CD4-positive, alpha-beta T cell treated with Interleukin-2 at 100 ng/mL for 4 hours (primary cell): ENCODE measurements at places on chromosomes 16 and 17.
A peak's percentile ranks its signal among the peaks of the same experiment; 100 is the strongest.

GRCh38 chr17:4625181-4625617 is 16.3 kb downstream of the ALOX15 start:
- no peak for DNase-seq

GRCh38 chr16:51549836-51550235 is 398.8 kb upstream of the SALL1 start:
- DNase-seq, result no peak

DNA sequence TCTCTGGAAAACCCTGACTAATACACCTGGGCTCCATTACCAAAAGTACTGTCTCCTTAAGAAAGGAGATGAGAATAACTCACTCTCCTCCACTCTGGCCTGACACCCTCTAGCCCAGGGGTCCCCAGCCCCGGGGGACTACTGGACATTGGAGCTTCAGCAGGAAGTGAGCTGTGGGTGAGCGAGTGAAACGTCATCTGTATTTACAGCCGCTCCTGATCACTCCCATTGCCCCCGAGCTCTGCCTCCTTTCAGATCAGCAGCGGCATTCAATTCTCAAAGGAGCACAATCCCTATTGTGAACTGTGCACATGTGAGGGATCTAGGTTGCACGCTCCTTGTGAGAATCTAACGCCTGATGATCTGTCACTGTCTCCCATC is 126.3 kb upstream of the TNRC6C start:
- no peak for DNase-seq

DNA sequence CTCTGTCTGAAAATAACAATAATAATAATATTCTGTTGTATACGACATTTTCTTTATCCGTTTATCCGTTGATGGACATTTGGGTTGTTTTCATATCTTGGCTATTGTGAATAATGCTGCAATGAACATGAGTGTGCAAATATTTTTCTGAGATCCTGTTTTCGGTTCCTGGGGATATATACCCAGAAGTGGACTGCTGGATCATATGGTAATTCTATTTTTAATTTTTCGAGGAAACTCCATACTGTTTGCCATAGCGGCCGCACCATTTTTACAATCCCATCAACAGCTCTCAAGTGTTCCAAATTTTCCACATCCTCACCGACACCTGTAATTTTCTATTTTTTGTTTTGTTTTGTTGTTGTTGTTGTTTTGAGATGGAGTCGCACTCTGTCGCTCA is 5.3 kb upstream of the PRSS41 start:
- DNase-seq, result no peak

GRCh38 chr16:2776500-2777139 is 460 bp downstream of the ELOB start:
- no peak for DNase-seq

GRCh38 chr16:89973235-89973634 is 24.7 kb downstream of the DEF8 start:
- DNase-seq, result no peak

GRCh38 chr17:73722165-73722564 is 77.9 kb upstream of the SDK2 start:
- peak; percentile 32 for DNase-seq

- no peak for DNase-seq
Observed at GRCh38 chr17:1232786-1233185, 37.5 kb upstream of the BHLHA9 start.

GRCh38 chr16:23673971-23674614 is 4.6 kb upstream of the PLK1 start:
- DNase-seq, result no peak

GRCh38 chr17:62780951-62781350 is 27.2 kb downstream of the MARCHF10 start:
- no peak for DNase-seq

GRCh38 chr16:5852151-5852550 is 754.6 kb upstream of the EEF2KMT start:
- no peak for DNase-seq

- peak; percentile 39 for DNase-seq
Observed at GRCh38 chr16:67311607-67312488, 14.7 kb downstream of the KCTD19 start.

GRCh38 chr16:54373534-54374520 is 87.2 kb upstream of the IRX3 start:
- no peak for DNase-seq

DNA sequence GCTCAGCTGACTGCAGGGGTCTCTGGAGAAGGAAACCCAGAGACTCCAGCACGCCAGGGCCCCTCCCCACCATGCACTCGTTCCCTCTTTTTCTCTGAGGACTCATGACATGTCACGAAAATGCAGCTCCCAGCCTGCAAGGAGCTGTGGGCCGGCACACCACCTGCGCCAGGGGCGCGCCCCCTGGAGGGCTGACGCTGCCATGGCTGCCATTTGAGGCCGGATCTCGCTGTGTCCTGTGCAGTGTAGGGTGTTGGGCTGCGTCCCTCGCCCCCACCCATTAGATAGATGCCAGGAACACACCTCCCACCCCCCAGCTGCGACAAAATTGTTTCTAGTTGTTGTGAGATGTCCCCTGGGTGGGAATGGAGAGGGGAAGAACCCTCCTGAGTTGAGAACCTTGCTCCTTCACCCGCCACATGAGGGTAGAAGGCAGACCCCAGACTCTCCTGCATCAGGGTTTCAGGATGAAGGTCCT is 8.2 kb downstream of the SYNGR2 start:
- DNase-seq, result peak; percentile 81

DNA sequence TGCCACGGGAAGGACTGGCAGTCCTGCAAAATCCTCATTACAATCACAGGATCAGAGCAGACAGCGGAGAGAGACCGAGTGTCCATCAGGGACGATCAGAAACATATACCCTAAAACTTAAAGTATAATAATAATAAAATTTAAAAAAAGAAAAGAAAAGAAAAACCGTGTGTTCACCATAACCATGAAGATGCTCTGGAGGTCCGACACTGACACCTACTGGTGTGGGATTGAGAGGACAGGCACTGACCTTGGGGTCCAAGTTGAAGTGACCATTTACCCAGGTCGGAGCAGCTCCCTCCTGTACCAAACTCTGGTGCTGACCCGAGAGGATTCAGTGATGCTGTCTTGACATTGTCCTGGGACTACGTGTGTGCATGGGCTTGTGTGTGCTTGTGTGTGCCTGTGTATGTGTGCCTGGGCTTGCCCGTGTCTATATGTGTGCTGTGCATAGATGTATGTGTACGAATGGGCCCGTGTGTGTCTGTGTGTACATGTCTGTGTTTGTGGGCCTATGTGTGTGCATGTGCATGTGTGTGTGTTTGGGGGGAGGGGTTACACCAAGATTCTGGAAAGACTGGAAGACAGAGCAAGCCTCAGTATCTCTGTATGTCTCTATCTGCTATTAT is 10.0 kb upstream of the CD300LD start:
- DNase-seq, result peak; percentile 22

GRCh38 chr17:27630607-27631410 is at the start of gene LGALS9:
Gene LGALS9 (plus strand): TSS chr17:27631188. CDS start chr17:27631266, 78 bp downstream.
- peak; percentile 53 for DNase-seq

DNA sequence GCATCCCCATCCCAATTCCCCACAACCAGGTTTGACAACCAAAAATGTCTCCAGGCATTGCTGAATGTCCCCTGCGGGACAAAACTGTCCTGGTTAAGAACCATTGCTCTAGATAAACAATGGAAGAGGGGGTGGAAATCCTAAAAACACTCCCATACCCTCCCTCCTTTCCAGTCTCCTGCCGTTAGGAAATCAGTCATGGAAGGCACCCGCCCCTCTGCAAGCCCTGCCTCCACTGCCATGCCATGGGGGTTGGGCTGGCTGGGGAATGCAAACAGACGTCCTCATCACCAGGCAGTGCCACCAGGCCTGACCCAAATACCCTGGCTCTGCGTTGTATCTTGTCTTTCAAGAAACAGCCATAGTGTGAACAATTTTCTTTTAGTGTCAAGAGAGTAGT is 57.5 kb downstream of the CYTH1 start:
- no peak for DNase-seq

GRCh38 chr17:77610518-77610893 is 348.0 kb upstream of the TNRC6C start:
- no peak for DNase-seq

DNA sequence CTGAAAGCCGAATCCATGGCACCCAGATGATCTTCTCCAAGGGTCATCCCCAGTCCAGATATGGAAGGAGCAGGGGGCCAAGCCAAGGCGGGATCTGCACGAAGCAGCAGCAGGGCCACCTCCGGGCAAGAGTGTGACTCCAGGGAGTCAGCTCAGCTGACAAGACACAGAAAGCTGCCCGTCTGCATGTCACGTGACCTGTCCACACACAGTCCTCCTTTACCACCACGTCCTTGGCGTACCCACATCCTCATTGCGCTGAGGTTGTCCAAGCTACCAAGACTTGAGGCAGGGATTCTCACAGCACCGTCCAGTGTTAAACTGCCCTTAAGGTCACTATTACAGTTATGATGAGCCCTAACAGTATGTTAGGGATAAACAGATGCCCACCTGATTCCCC is 11.3 kb upstream of the CYTH1 start:
- no peak for DNase-seq

DNA sequence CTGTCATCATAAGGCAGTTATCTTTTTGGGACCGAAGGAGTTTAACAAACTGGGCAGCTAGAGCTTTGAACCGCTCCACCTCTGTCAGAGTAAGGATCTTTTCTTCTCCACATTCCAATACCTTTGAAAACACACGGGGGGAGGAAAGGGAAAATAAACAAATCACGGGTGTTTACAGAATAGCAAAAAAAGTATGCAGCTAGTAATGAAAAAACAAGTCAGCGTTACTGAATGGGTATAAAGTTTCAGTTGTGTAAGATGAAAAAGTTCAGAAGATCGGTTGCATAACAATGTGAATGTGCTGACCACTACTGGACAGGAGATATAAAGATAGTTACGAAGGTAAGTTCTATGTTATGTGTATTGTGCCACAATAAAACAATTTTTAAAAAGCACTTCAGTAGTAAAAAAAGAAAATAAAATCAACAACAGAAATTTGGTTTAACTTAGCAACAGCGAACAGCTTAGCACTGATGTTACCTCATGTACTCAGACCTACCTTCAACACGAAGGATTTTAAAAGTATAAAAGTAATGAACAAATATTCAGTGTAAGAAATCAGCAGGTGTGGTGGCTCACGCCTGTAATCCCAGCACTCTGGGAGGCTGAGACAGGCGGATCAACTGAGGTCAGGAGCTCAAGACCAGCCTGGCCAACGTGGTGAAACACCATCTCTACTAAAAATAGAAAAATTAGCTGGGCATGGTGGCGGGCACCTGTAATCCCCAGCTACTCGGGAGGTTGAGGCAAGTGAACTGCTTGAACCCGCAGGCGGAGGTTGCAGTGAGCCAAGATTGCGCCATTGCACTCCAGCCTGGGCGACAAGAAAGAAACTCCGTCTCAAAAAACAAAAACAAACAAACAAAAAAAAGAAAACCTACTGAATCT is 34.3 kb downstream of the MARF1 start:
- no peak for DNase-seq

- no peak for DNase-seq
Observed at GRCh38 chr16:84897911-84898377, 78.2 kb downstream of the CRISPLD2 start.

DNA sequence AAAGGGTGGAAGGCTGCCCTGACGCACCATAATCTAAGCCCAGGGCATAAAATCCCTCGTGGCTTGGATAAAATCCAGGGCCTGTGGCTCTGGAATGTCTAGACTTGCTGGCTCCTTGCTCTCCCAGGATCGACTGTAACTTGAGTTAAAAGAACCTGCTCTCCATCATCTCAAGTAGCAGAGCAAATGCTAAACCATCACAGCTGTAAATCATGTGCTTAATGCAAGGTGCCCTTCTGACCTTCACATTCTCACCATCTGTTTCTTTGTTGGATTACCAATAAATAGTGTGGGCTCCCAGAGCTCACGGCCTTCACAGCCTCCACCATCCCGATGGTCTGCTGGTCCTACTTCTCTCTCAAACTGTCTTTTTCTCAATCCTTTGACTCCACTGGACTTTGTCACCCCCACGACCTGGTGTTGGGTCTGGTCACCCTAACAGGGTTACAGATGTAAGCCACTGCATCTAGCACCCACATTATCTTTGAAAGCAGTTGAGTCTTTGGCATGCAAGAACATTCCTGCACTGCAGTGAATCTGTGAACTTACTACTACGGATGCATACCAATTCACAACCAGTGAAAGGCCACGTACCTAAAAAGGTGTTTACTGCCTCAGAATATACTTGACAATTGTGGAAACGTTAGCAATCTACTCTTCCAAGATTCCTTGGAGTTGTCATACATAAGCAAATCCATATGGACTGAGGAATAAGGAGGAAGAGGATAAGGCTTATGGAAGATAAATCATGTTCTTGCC is 15.3 kb downstream of the RSL1D1 start:
- no peak for DNase-seq

- no peak for DNase-seq
Observed at GRCh38 chr17:72683506-72684404, 408.7 kb downstream of the SLC39A11 start.

GRCh38 chr16:3377917-3378316 is 22.2 kb downstream of the OR2C1 start:
- no peak for DNase-seq
